NCI-H82 (cell line): ENCODE measurements at places on chromosomes 5 and 9.
A peak's percentile ranks its signal among the peaks of the same experiment; 100 is the strongest.

- DNase-seq = peak; percentile 82
Measured at GRCh38 chr5:36507332-36507952, 99.0 kb upstream of the SLC1A3 start.

- peak; percentile 51 for DNase-seq
Measured at GRCh38 chr9:33164138-33164809, 2.9 kb downstream of the B4GALT1 start.

DNA sequence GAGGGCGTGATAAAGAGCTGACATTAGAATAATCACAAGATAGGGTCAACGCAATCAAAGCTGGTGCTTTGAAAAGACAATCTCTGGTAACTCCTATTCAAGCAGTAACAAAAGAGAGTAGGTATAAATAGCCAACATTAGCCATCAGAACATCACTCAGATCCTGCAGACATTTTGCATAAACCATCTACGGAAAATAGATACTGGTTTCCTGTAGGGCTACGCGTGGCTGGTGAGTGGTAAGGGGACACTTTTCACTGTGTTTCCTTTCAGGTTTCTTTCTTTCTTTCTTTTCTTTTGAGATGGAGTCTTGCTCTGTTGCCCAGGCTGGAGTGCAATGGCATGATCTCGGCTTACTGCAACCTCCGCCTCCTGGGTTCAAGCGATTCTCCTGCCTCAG is 22.3 kb downstream of the TTF1 start:
- no peak for DNase-seq

DNA sequence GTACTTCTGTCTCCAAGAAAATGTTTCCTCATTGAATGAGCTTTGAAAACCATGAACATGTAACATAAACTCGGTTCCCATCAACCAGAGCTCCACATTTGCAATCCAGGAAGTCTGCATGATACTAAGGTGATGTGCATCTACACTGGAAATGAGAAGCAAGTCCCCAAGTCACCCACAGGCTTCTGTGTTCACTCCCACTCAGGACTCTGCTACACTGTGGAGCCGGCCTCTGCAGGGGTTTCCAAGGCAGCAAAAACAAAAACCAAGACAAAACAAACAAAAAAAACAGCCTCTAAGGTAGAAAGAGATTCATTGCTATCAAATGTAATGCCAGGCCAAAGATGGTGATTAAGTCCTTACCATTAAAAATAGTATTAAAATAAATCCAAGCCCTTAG is 593.7 kb downstream of the IRX1 start:
- no peak for DNase-seq

DNA sequence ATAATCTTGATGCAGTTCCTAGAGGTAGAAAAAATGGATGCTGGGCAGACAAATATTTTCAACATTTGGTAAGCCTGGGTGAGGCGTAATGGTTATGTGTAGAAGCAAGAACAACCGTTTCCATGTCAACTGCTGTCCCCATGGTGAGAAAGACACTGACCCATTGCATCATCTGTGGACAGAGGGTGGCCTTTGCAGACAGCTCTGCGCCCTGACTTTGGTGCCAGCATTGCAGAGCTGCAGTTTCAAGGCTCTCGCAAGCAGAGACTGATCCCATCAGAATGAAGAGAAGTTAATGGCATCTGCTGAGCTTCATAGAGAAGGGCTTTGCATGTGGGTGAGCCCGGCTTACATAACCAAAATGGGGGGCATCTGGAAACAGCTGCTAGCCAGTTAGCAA is 179.0 kb upstream of the ADRA1B start:
- DNase-seq = no peak

- no peak for DNase-seq
Measured at GRCh38 chr5:114319821-114320220, 42.0 kb upstream of the KCNN2 start.

DNA sequence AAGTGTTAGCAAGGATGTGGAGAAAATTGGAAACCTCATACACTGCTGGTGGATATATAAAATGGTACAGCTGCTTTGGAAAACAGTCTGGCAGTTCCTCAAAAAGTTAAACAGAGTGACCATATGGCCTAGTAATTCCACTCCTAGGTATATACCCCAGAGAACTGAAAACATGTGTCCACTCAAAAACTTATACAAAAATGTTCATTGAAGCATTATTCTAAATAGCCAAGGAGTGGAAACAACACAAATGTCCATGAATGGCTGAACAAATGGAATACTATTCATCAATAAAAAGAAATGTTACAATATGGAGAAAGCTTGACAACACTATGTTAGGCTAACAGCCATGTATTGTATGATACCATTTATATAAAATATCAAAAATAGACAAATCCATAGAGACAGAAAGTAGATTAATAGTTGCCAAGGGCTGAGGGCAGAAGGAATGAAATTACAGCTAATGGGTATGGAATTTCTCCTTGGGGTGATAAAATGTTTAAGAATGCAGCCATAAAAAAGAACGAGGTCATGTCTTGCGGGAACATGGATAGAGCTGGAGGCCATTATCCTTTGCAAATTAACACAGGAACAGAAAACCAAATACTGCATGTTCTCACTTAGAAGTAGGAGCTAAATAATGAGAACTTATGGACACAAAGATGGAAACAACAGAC is 33.6 kb upstream of the FBP1 start:
- no peak for DNase-seq

DNA sequence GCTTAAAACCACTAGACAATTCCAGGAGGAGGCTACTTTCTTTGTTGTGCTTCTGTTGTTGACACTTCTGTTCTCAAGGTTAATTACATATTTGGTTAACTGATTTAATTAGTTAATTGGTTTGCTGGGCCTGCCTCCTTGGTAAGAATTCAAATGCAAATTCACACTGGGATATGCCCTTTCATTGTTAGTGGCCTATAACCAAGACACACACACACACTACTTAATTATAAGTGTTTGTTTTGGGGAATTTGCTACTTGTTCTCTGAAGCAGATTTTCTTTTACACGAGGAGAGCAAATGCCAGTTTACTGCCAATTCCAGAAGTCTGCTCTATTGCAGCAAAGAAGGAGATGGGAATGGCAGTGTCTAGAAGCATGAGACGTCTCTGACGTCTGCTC is 101.6 kb upstream of the BASP1 start:
- peak; percentile 10 for DNase-seq

GRCh38 chr5:178551059-178551458 is 39.1 kb downstream of the COL23A1 start:
- DNase-seq = peak; percentile 14

DNA sequence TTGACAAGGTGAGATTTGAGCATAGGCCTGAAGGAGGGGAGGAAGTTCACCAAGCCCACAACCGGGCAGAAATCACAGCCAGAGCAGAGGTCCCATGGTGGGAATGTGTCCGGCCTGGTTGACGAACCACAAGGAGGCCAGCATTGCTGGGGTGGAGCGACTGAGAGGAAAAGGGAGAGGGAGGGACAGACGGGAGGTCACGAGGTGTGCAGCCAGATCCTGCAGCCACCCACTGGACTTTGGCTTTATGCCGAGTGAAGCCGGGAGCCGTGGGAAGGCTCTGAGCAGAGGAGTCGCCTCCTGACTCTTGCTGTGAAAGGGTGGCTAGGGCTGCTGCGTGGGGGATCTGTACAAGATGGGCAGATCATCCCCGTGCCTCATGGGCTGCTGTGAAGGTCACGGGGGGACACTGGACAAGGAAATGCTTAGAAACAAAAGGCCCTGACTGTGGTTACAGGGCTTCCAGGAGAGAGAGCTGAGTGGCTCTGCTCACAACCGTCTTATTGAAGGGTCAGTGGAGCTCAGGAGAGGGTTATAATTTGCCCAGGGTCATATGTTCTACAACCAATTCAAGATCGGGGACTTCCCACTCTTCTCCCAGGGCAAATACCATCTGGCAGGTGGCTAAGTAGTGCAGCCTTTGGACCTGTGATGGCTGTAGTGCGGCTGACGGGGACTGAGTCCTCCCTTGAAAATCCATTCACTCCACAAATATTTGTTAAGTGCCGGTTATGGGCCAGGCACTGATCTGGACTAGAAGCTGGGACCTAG is 15.6 kb upstream of the CD74 start:
- no peak for DNase-seq

DNA sequence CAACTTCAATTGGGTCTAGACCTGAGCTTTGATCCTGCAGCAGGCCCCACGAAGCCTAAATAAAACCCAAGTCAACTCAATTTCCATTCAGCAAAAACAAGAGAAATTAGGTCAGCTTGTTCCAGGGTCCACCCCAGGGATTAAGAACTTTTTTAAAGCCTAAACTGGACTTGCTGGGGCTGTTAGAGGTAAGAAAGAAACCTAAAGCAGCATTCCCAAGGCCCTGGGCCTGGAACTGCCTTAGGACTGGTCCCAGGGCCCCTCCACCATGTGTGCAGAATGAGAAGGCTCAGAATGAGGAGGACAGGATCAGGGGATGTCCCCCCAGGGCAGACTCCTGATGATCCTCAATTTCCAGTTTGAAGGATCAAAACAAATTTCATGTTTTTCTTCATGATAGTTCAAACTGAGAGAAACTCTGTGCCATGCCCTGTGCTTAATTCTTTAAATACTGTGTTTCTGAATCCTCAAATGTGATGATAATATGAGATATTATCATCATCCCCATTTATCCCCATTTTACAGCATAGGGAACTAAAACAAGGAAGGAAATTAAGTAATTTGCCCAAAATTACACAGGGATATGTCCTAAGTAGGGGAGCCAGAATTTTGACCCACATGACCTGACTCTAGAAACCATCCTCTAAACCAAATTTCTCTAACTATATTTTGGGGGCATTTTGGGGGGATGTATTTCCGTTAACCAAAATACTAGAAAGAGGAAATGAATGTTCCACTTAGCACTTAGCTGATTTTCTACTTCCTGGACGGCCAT is 64.5 kb downstream of the DENND1A start:
- DNase-seq = no peak

DNA sequence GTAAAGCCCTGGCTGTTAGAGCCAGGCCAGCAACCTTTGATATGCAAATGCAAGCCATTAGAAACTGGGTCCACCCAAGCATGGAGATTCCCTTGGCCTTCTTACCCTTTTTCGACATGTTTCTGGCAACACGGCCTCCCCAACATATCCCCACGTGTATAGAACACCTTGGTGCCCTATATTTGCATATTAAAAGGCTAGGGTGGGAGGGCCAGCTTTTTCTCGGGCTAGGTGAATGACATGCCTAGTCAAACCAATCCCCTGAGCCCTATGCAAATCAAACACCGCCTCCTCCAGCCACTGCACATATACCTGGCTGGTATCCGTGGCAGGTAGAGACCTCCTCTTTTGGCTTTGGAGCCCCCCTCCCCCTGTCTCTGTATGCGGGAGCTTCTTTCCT is 55.6 kb upstream of the ZFR start:
- no peak for DNase-seq

DNA sequence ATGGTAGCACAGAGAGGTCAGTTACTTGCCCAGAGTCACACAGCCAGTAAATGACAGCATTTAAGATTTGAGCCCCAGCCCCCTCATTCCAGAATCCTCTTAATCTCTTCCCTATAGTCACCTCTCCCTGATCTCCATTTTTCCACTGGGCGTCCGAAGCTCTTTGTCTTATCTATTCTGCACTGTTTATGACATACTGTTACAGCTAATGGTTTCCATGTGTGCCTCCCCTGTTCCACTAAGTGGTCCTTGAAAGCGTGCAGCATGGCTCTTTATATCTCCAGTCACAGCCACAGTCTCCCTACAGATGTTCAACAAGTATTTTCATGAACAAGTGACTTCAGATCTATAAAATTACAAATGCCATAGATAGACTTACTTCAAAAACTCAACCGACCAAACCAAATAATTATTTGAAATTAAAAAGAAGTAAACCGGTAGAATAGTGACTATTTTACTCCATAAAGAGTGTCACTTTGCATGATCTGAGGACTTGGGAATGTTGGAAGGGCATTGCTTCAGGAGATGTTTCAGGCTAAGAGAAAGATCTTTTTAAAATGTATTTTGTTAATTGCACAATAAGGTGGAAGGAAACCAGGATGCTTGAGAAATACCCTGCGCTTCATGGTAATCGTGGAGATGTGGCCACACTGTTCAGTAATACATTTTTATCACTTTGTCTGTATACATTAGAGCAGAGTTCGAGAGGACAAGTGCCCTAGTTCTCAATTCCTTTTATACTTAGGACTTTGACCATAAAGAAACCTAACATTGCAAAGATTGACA is 237.2 kb downstream of the FBXL7 start:
- DNase-seq = no peak

- DNase-seq = no peak
Measured at GRCh38 chr5:78557601-78558000, 91.0 kb downstream of the LHFPL2 start.

GRCh38 chr9:16809912-16810610 is 60.4 kb downstream of the BNC2 start:
- no peak for DNase-seq

DNA sequence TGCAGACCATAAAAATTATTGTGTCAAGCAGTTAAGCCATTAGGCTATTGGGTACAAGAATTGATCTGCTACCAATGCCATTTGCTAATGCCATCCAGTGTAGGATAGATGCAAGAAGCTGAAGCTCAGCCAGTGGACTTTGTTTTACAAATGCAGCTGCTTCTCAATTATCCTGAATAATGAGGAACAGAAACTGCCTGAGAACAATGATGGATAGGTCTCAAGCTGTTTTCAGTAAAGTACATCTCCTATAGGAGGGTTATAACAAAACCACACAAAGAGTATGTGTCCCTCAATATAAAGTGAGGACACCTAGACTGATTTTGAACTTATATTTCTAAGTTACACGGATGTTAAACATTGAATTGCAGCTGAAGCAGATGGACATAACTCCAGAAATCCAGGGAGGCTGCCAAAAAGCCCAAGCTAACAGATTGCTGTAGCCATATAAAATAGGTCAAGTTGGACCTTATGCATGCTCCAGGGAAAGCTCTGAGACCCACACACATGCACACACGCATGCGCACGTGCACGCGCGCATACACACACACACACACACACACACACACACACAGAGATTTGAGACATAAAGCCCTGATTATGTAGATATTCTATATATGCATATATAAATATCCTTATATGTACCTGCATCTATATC is 482.7 kb upstream of the CD180 start:
- no peak for DNase-seq

DNA sequence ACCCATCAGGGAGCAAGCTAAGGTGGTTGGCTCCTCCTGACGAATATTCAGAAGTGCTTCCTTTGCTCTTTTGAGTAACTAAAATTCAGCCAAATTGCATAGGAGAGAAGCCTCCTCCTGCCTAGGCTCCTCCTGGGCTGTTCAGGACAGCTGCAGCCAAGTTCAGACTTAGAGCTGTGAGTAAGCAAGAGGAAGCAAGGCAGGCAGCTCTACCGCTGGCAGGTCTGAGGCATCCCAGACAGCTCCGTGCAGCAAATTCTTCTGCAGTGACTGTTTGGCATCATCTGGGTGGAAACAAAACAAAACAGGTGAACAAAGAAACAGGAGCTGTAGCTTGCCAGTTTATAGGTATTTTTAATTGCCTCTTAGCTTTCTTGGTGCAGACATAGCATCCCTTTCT is 421.0 kb downstream of the GADD45G start:
- DNase-seq = no peak

GRCh38 chr9:86324308-86324707 is 29.9 kb downstream of the TUT7 start:
- no peak for DNase-seq

GRCh38 chr5:122772446-122772845 is 2.4 kb upstream of the SNX2 start:
- DNase-seq = no peak
